ENCODE measurements at places on chromosomes 4 and X.

- no peak for DNase-seq
These were observed 14.7 kb downstream of the STAP1 start for GRCh38 chr4:67573193-67573592.

DNA sequence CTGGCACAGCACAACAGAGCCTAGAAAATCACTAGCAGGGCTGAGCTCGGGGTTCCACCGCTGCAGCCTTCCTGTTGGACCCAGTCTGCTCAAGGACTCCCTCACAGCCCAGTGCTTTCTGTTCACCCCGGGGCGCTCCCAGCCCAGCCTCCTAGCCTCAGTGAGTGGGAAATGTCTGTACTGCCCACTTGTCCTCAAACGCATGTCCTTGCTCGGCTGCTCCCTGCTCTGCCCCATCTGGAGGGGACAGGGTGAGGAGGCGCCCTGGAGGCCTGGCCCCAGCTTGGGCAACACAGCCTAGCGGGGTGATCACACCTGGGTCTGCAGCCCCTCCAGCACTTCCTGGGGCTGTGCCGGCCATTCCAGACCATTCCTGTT lies 11.9 kb upstream of the CCNQ start:
- DNase-seq, result no peak

- DNase-seq, result peak; percentile 13
These were observed 100.8 kb upstream of the EOLA2 start for GRCh38 chrX:150038986-150039599.

GRCh38 chr4:129046055-129046959 lies 47.0 kb downstream of the SCLT1 start:
- DNase-seq, result no peak

GRCh38 chrX:95156566-95156965 lies 1482.6 kb downstream of the FAM133A start:
- no peak for DNase-seq

GRCh38 chrX:113962343-113962742 lies 621.5 kb upstream of the HTR2C start:
- no peak for DNase-seq

DNA sequence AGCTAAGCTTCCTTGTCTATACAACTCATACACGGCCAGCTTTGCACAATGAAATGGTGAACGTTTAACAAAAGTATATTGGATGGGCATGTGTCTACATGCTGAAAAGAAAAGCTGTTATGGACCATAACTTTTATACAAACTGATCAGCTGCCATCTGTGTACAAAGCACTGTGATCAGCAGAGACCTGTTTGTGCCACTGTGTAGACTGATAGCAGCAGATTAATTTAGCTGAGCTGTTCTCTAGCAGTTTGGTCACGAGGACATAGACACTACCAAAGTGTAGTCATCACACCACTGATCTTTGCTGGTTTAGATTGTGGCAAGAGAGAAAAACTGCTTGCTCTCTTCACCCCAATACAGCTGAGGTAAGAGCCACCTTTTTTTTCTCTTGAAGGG lies 124.5 kb downstream of the RAPGEF2 start:
- no peak for DNase-seq
